ENCODE measurements at places on chromosomes 4 and X.

- DNase-seq: no peak
Measured at GRCh38 chr4:186204686-186205085, 13.3 kb downstream of the CYP4V2 start.

GRCh38 chr4:134634301-134634700 lies 432.7 kb upstream of the PABPC4L start:
- DNase-seq: no peak

DNA sequence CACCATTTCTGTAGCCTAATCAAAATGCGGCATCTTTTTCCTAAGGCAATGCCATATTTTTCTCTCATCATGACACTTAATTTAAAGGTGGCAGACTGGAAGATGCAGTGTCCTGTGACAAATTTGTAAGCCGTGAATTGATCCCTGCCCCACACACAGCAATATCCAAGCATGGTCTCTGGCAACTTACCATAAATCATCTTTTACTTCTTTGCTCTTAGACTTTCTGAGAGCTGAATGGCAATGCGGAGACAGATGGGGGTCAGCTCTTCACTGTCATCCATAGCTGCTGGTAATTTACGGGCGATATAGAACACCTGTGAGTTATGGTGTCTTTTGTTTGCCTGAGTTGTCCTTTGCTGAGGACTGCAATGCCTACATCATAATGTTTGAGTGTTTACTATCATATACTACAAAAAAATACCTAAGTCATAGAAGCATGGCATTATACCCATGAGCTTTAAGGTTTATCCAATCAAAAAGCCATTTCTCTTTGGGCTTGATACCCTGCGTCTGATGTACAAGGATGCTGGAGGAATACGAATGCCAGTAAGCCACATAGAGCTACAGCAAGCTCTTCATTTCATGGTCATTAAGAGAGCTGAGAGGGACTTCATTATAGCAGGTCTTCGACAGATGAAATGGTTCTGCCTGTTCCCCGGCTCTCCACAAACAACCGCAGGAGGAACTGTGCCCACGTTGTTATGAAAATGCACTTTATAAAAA lies 148.1 kb downstream of the TRIML1 start:
- no peak for DNase-seq

DNA sequence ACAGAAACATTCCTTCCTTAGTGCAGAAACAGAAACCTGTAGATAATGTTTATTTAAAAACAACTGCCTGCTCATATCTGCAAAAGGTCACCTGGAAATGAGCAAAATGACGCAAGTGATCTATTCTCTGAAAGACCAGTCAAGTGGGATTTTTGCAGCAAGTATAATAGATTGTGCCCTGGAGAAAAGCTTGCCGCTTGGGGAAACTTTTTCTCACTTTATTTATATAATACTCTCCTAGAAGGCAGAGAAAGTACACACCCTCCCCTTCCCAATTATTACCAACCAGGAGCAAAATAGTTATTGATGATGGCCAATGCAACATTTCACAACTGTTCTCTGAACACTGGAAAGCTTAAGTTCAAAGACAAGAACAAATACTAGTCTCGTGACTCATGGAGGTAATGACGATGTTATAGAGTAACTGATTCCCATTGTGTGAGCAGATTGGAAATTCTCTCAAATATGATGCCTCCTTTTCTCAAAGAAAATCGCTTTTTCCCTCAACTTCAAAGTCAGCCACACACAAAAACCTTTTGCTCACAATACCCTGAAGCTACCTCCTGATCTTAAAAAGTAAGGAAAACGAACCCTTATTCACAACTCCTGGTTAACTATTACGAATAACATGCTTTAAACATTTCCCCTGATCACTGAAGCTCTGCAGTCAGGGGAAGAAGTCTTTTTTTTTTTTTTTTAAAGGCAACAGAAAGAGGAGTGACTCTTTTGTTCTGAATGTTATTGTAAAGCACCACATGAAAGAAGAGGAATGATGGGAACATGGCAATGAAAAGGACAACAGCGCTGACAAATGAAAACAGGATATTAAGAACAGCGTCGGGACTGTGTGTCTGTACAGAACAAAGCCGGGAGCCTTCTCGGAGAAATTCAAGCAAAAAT lies 41.0 kb downstream of the MID1 start:
- no peak for DNase-seq

DNA sequence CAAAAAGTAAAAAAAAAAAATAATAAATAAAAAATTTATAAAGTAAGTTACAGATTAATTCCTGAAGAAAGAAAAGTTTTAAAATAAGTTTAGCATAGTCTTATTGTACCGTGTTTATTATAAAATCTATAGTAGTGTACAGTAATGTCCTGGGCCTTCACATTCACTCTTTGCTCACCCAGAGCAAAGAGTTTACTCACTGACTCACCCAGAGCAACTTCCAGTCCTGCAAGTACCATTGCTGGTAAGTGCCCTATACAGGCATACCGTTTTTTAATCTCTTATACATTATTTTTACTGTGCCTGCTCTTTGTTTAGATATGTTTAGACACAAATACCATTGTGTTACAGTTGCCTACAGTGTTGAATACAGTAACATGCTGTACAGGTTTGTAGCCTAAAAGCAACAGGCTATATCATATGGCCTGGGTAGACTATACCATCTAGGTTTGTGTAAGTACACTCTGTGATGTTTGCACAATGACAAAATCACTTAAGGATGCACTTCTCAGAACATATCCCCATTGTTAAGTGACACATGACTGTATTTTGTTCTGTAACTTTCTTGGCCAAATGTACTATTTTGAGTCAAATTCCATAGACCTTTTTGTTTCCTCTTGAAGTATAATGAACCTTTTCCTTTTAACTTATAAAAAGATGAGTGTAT lies 199.0 kb upstream of the NUDT6 start:
- no peak for DNase-seq

- no peak for DNase-seq
Measured at GRCh38 chr4:128346054-128346716, 58.6 kb upstream of the PGRMC2 start.

GRCh38 chr4:11420327-11420726 lies 8.4 kb downstream of the HS3ST1 start:
- no peak for DNase-seq

DNA sequence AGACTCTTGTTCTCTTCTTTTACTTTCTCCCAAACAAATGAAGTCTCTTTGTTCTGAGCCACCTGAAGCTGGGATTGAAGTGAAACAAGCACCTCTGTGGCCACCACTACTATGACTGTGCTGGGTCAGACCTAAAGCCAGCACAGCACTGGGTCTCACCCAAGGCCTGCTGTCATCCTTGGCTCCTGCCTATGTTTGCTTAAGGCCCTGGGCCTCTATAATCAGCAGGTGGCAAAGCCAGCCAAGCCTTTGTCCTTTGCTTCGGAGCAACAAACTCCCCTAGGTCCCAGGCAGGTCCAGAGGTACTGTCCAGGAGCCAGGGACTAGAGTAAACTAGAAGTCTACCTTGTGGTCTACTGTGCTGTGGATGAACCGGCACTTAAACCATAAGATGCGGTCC lies 220.6 kb upstream of the ARSJ start:
- DNase-seq: no peak

DNA sequence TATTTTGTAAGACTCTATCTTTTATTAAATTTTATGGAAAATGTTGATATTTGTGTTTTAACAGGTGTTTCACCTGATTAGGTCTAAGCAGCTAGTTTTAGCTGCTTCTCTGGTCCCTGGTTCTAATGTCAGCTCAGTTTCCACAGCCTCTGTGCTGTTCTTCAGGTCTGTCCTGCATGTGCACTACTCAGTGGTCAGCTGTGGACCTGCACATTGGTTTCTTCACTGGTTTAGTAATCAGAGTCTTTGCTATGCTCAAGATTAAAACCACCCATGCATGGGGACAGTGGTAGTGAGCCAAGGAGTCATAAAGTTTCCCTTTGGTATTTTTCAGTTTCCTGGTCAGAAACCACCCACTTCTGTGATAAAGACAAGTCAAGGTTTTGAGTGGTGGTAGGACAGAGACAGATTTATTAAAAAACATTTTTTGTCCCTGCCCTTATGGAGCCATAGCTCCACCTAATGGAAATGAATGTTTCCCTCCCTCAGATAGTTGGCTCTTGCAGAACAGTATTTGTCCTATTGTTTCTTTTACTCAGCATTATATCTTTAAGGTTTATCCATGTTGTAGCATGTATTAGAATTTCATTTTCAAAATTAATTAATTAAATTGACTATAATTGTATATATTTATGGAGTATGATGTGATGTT lies 36.8 kb upstream of the VBP1 start:
- no peak for DNase-seq

DNA sequence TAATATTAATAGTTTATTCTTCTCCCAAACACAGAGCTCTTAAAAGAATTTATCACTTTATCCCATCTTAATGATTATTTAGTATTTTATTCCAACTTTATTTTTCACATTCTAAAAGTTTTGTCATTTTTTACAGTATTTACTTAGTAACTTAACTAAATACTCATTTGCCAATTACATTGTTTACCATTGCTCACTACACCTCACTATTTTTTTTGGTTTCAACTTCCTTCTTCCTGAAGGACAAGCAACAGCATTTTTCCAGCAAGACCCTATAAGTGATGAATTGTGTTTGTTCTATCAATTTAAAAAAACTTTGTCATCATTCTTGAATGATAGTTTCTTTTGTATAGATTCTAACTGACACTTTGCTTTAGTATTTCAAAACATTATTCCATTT lies 19.4 kb upstream of the SRD5A3 start:
- no peak for DNase-seq

DNA sequence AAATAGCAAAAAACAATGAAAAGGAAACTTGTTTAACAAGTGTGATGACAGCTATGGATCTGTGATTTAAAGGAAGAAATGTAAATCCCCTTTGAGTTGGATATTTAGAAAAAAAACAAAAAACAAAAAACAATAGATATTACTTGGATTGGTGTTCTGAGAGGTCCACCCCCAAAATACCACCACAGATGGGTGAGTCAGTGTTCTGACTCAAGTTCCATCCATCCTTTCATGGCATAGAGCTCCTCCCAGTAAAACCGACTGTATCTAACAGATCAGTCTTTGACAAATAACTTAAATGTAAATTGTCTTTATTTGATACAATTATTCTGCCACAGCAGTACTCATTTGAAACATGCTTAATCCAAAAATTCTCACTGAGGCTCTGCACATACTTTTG lies 27.4 kb downstream of the TMPRSS11B start:
- DNase-seq: no peak

DNA sequence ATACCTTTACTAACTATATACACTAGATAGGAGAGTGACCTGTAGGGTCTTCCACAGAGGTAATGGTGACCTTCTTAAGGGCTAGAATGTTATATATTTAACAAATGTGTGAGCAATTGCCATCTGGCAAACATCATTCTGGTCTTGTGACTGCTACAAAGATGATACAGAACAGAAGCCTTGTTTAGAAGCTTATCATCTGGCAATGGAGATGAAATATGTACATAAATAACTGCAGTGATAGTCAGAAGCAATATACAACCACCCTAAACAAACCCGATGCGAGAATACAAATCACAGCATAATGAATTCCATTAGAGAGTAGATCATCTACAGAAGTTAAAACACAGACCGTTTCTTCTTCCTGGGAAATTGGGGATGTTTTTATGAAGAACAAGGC lies 952.7 kb upstream of the SLIT2 start:
- no peak for DNase-seq

- DNase-seq: no peak
Measured at GRCh38 chrX:53714580-53715345, 28.2 kb upstream of the HUWE1 start.

GRCh38 chr4:128776794-128777216 lies 32.7 kb upstream of the JADE1 start:
- peak; percentile 1 for DNase-seq

GRCh38 chr4:109554971-109555370 lies 5.1 kb upstream of the MCUB start:
- DNase-seq: no peak

DNA sequence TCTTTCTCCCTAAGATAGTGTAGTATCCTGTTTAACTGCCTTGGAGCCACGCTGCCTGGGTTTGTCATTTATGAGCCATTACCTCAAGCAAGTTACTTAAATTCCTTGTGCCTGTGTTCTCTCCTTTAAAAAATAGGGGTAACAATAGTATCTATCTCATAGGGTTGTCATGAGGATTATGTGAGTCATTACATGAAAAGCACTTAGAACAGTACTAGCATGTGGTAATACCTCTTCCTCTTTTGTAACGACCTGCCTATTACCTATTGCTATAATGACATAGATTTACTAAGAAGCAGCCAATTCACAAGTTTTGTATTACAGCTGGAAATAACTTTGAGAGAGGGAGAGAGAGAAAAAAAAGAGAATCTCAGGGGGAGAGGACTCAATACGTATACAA lies 834.7 kb downstream of the RAPGEF2 start:
- DNase-seq: no peak

DNA sequence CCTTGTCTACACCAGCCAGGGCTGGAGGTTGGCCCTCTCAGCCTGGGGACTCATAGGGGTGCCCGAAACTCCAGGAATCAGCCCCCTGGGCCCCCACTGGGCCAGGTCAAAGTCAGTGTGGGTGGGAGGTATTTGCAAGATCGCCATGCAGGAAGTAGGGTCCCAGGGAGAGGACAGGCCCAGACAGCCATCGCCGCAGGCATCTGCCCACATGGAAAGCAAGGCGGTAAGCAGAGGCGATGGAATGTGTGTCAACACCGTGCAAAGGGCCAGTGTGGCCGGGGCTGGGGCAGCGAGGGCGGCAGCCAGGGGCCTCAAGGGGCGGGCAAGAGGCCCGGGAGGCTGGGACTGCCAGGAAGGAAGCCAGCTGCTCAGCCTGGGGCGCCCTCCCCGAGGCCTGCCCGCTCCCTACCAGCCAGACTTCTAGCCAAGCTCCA lies 19.3 kb upstream of the DUSP9 start:
- DNase-seq: no peak

- DNase-seq: no peak
Measured at GRCh38 chr4:85408301-85408700, 66.6 kb upstream of the ARHGAP24 start.

- no peak for DNase-seq
Measured at GRCh38 chrX:65528705-65529340, 5.8 kb downstream of the LAS1L start.

- no peak for DNase-seq
Measured at GRCh38 chr4:79421483-79421882, 13.5 kb upstream of the GK2 start.

GRCh38 chr4:1176398-1177273 lies 4.3 kb upstream of the SPON2 start:
- no peak for DNase-seq

DNA sequence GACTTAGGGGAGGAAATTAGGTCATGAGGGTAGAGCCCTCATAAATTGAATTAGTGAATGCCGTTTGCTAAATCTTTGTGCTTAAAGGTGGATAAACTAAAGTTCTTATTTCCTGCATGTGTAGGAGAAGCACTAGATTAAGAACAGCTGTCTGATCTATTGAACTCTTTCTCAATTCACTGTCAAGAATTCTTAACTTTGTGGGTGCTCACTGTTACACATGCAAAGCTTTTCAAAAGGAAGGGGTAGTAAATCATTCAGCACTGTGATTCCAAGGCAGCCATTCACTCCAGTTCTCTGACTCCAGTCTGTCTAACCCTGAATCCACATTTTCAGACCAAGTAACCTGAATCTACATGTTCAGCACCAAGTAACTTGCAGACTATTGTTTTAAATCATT lies 1520.1 kb downstream of the PCDH18 start:
- DNase-seq: no peak

GRCh38 chr4:110208419-110208818 lies 10.0 kb upstream of the ELOVL6 start:
- DNase-seq: no peak

- DNase-seq: no peak
Measured at GRCh38 chr4:48665555-48666186, 114.4 kb downstream of the FRYL start.

Measured in NCI-H774 (cell line).